ENCODE measurements at places on chromosomes 13 and 19. TPM values are rescaled to one million over a fixed set of nuclear protein-coding genes. Genes with fewer than 3 reads are reported as not detected.

The CD177 gene
- total RNA-seq, result 5.7 TPM

The GPR18 gene
- 0.38 TPM for total RNA-seq

The HS6ST3 gene
- total RNA-seq, result 0.06 TPM

The ZNF616 gene
- 13.4 TPM for total RNA-seq

The FUT6 gene
- total RNA-seq, result 1.1 TPM

GRCh38 chr19:8311461-8312260 is 3.5 kb upstream of the CD320 start:
- H3K4me3 ChIP-seq, result no peak overlapping the region
- peaks cover 45% of the 10 kb centered on the region for H3K4me1 ChIP-seq
- peaks cover 59% of the 10 kb centered on the region for H3K36me3 ChIP-seq

GRCh38 chr13:76383676-76384461 is 502.3 kb downstream of the KCTD12 start:
- peaks cover 31% of the 10 kb centered on the region for H3K4me1 ChIP-seq
- H3K36me3 ChIP-seq, result no peaks in the 10 kb centered on the region
- DNase-seq, result no peak
- H3K4me3 ChIP-seq, result no peak overlapping the region
- peak overlapping the region; percentile 1 for H3K27ac ChIP-seq

DNA sequence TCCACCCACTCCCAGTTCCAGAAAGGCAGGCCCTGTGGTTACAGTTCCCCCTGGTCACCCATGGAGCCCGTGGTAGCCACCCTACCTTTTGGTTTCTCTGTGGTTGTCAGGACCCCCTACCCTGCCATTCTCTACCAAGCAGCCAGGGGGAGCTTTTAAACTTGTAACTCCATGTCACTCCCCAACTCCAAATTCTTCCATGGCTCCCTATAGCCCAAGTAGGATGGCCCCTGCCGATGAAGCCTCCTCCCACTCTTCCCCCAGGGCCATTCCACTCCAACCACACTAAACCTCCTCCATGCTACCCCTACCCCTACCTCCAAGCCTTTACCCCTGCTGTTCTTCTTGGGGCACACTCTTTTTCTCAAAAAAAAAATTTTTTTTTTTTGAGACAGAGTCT is 2.2 kb downstream of the S1PR2 start:
- peaks cover 7% of the 10 kb centered on the region for H3K36me3 ChIP-seq
- H3K27ac ChIP-seq, result peak overlapping the region; percentile 18
- peak overlapping the region; percentile 97 for H3K4me3 ChIP-seq
- H3K4me1 ChIP-seq, result peaks cover 30% of the 10 kb centered on the region
- DNase-seq, result no peak

DNA sequence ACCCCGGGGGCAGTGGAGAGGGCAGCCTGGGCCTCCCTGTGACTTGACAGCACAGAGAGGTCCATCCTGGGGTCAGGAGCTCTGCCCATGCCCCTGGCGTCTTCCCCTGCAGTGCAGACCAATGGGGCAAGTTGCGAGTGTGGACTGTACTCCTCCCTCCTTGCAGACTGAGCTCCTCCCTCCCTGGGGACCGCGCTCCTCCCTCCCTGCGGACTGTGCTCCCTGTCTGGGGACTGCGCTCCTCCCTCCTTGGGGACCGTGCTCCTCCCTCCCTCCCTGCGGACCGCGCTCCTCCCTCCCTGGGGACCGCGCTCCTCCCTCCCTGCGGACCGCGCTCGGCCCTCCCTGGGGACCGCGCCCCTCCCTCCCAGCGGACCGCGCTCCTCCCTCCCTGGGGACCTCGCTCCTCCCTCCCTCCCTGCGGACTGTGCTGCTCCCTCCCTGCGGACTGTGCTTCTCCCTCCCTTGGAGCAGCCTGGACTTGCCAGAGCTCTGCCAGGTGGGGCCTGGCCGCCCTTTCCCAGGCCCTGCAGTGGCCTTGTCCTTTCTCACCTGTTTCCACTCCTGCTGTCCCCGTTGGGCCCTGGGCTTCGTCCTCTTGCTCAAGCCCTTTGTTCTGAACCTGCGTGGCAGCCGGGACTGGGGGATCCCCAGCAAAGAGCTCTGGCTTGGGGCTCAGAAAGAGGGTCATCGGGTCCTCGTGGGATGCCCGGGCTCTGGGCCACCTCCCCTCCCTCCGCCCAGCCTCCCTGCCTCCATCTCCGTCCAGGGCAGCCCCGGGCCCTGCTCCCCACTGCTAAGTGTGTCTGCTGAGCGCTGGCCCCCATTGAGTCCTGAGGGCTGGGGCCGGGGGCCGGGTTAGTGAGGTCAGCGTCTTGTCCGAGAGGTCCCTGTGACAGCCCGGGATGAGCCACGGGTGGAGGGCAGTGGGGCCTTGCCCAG is 6.8 kb downstream of the GAMT start:
- peaks cover 45% of the 10 kb centered on the region for H3K36me3 ChIP-seq
- H3K4me3 ChIP-seq, result no peak overlapping the region
- no peak for DNase-seq
- no peak overlapping the region for H3K27ac ChIP-seq
- peaks cover 3% of the 10 kb centered on the region for H3K27me3 ChIP-seq
- H3K4me1 ChIP-seq, result no peaks in the 10 kb centered on the region

GRCh38 chr13:60343978-60344377 is 53.0 kb upstream of the TDRD3 start:
- H3K4me3 ChIP-seq, result no peak overlapping the region
- H3K27me3 ChIP-seq, result no peaks in the 10 kb centered on the region
- DNase-seq, result no peak
- no peaks in the 10 kb centered on the region for H3K4me1 ChIP-seq

DNA sequence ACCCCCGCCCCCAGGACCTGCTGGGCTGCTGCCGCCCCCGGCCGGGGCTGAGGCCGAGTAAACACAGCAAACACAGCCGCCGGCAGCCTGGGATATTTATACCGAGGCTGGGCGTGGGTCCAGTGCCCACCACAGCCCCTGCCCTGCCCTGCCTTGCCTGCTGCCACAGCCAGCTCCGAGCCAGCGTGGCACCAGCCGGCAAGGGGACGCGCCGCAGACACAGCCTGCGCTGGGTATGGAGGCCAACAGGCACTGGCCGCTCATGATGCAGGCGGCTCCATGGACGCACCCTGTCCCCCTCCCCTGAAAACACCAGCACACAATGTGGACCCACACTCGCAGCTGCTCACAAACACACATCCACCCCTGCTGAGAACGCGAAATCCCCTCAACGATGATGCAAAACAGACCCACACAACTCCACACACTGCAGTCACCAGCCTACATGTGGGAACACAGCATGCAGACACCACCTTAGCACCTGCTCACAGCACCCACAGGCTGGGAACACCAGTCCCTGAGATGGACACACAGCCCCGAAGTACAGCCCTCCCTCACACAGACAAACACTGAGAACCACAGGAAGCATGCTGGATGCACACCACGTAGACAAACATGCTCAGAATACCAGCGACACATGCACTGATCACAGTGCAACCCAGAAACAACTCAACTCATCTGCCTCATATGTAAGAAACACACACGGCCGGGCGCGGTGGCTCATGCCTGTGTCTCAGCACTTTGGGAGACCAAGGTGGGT is 16.2 kb downstream of the CCDC97 start:
- H3K4me1 ChIP-seq, result peaks cover 85% of the 10 kb centered on the region
- peak overlapping the region; percentile 86 for H3K27ac ChIP-seq
- peaks cover 32% of the 10 kb centered on the region for H3K36me3 ChIP-seq
- peak overlapping the region; percentile 45 for H3K4me3 ChIP-seq
- H3K27me3 ChIP-seq, result no peaks in the 10 kb centered on the region

DNA sequence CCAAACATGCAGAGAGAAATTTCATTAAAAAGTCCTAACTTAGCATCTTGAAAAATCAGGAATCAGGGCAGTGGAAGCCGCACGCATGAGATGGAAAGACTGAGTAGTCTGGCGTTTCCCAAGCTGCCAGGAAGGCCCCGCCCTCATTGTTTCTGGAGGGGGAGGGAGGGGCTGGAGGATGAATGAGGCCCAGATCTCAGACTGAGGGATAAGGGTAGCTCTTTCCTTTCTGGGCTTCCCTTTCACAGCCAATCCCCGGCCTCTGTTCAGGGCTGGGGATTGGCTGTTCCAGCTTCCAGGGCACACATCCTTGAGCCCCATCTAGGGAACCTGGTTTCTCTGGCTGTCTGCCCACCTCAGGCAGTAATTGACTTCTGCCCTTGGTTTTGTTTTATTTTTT is 7.3 kb downstream of the C19orf53 start:
- no peaks in the 10 kb centered on the region for H3K27me3 ChIP-seq
- DNase-seq, result peak; percentile 64
- peaks cover 31% of the 10 kb centered on the region for H3K36me3 ChIP-seq
- no peak overlapping the region for H3K4me3 ChIP-seq
- H3K27ac ChIP-seq, result peak overlapping the region; percentile 46

DNA sequence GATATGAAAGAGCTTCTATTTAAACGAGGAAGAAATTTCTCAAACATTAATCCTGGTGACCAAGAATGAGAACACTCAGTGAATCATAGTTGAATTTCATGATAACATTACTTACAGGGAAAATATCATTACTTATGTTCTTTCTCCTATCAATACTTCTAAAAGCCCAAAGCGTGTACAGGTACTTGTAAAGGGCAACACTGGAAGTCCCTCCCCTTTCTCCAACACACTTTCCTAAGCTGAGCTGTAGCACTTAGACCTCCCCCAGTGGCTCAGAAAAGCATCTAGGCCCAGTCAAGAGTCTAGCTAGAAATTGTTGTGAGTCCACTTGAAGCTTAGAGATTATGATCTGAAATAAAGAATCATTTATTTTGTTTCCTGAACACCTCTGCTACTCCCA is 150.7 kb downstream of the ABCC4 start:
- H3K4me3 ChIP-seq, result no peak overlapping the region
- no peaks in the 10 kb centered on the region for H3K27me3 ChIP-seq
- DNase-seq, result no peak
- no peak overlapping the region for H3K27ac ChIP-seq
- no peaks in the 10 kb centered on the region for H3K36me3 ChIP-seq
- H3K4me1 ChIP-seq, result peaks cover 13% of the 10 kb centered on the region

GRCh38 chr19:3365836-3366752 is at the start of gene NFIC:
Gene NFIC (plus strand): TSS chr19:3366583. CDS start chr19:3366637, 54 bp downstream.
- H3K27ac ChIP-seq, result peak within 1 kb of the TSS; percentile 91
- DNase-seq, result peak; percentile 83
- no peaks in the 10 kb centered on the region for H3K27me3 ChIP-seq
- peaks cover 65% of the 10 kb centered on the region for H3K4me1 ChIP-seq
